ENCODE measurements at places on chromosomes 4 and X. TPM values are rescaled to one million over a fixed set of nuclear protein-coding genes. Genes with fewer than 3 reads are reported as not detected.
A peak's percentile ranks its signal among the peaks of the same experiment; 100 is the strongest.

The MAGEA11 gene
- total RNA-seq, result not detected

The BEX5 gene
- total RNA-seq, result not detected

DNA sequence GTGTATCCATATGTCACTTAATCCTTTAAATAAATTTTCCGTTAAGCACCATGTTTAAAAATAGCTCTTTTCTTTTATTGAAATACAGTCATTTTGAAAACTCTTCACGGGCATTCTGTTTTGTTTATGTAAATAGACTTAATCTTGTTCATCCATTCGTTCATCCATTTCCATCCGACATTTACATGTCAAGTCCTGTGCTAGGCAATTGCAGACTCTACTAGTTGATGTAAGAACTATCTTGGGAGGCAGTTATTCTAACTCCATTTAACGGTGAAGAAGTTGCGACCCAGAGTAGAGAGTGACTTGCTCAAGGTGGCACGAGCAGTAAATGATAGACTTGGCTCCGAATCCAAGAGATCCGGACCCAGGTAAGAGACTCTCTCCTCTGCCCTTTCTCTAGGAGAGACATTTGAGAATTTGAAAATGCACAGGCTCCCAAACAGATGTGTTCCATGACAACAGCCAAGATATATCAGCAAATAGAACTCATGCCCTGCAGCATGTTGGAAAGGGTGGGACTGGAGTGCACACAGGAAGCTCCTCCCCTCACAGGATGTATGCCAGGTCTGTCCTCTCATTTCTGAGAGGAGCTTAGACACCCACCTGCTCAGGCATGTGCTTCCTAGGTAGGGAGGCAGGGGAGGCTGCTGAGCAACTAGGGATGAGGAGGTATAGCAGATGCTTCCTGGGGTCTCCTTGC lies 64.5 kb downstream of the DRD5 start:
- no peak for DNase-seq

DNA sequence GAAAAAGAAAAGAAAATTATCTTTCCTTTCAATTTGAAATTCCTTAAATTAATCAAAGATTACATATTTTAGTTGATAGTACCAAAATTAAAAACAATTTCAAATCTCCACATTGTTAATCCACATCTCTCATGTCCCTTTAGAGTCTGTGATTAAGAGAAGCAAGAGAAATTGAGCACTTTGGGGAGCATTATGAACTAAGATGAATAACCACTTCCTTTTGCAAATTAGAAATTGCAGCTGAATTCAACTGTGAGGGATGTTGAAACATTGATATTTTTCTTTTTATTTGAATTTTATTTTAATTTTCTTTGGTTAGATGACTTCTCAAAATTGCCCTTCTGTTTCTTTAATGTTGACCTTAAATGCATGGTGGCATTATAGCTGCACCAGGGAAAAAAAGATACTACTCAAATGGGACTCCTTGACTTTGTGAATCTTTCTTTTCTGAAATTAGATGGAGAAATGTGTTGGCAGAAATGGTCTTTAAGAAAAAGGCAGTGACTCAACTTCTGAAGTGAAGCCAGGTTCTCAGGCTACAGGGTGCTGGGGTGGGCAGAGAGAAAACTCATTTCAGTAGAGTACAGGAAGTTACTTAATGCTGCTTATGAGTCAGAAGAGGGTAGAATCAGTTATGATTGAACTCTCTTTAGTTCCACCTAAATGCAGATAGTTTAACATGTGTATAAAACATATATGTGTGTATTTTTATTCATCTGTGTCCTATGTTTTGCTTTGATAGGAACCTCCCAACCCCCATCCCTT lies 92.0 kb upstream of the TNIP3 start:
- no peak for DNase-seq

- no peak for DNase-seq
Measured at GRCh38 chr4:47672696-47673095, 165.2 kb downstream of the CORIN start.

DNA sequence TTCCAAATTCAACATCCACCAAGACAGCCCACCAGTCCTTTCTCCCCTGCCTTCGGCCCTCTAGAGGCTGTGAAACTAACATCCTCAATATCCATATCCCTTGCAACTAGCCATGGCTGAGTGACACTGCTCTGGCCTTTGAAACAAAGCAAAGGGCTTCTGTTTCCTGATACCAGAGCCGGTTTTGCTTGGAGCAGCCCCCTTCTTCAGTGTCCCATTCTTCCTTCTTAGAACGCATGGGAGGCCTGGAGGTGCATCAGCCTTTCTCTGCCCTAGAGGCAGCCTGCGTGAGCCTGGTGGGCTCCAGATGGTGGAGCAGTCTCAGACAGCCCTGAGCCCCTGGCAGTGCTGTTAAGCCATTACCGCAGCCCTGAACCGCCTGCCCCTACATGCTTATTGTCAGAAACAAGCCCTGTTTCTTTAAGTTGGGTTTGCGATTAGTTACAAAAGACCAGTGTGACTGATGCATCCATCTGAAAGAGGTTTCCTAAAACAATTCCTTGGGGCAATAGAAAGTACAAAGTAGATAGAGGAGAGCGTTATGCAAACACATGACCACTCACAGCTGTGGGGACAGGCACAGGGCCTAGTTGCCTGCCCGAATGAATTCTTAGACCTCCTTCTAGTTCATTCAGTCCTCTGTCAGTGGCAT lies 74.1 kb downstream of the EVC start:
- no peak for DNase-seq

GRCh38 chr4:40592034-40592433 lies 37.6 kb downstream of the RBM47 start:
- DNase-seq, result no peak

GRCh38 chr4:86688026-86688425 lies 93.9 kb downstream of the PTPN13 start:
- no peak for DNase-seq

GRCh38 chr4:74623041-74623440 lies 171.3 kb downstream of the BTC start:
- peak; percentile 65 for DNase-seq
